Calu3 (cell line): ENCODE measurements at places on chromosomes 7 and 10.
A peak's percentile ranks its signal among the peaks of the same experiment; 100 is the strongest.

DNA sequence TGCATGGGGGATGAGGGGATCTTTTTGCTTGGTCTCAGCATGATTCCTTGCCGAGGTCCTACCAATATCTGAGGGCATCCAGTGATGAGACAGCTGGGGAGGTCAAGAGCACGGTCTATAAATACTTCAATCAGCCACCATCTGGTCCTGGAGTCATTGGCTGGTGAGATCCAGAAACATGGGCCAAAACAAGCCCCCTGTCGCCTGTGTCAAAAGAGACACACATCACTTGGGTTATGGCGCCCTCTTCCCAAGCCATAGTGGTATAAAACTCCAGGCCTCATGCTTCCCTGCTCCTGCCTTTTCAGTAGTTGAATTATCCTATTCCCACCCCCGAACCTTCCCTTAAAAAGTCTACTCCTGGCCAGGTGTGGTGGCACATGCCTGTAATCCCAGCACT lies 60.9 kb downstream of the SLC35B4 start:
- DNase-seq, result no peak

GRCh38 chr10:91694170-91694794 lies 61.4 kb upstream of the PPP1R3C start:
- DNase-seq, result peak; percentile 25

DNA sequence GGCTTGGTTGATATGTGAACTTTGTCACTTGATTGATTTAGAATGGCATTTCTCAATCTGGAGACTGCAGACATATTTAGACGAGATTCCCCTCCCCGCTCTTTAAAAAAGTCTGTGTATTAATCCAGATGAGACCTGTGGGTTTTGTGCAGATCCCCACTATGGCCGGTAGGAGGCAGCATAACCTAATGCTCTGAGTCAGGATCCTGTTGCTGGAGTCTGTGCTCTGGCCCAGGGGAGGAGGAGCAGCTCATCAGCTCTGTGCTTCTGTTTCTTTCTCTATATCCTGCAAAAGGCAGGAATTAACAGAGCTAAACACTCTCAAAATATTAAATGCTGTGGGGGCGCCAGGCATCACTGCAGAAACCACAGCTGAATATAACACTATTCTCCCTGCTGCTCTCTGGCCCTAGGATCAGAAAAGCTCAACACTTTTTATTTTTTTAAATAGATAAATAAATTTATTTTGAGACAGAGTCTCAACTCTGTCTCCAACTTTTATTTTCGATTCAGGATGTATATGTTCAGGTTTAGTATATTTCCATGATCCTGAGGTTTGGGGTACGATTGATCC lies 23.9 kb upstream of the SEPHS1 start:
- DNase-seq, result peak; percentile 76

GRCh38 chr7:127514499-127514898 lies 70.9 kb downstream of the GCC1 start:
- peak; percentile 13 for DNase-seq

DNA sequence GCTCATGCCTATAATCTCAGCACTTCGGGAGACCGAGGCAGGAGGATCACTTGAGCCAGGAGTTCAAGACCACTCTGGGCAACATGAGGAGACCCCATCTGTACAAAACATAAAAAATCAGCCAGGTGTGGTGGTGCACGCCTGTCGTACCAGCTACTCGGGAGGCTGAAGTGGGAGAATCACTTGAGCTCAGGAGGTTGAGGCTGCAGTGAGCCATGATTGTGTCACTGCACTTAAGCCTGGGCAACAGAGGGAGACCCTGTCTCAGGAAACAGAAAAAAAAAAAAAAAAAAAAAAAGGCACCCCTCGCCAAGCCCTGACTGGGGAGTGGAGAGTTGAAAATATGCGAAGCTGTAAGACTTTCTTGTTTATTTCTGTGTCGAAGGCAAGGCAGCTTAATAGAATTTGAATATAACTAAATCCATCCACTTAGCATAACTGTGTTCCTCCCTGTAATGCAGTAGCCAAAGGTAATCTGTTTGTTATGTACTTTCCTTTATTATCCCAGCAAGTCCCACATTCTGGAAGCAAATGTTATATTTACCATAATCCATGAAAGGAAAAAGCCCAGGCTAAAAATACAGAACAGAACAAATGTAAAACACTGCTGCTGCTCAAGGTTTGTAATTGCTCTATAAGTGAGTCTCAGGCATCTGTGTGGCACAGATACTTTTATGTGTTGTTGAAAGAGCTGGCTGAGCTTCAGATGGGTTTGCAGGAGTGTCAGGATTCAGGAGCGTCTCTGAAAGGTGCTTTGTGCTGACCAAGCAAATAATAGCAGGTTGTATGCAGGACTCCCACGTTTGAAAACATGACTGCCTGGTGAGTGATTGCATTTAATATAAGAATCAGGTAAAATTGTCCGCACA lies 127.2 kb downstream of the CELF2 start:
- DNase-seq, result no peak

DNA sequence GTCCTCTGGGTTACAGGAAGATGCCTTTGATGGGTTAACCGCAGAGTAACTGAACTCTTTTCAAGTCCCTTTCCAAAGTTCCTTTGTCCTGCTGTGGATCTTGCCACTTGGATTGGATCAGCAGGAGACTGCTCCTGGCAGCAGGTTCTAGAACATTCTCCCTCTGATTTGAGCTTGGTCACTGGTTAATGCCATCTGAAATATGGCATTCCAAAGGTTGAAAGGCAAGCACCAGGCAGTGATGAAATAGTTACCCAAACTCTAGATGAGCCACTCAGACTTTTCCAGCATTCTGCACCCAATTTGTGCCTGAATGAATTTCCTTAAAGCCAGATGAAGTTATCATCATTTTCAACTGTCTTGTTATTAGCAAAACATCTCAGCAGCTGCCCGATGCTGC lies 343.9 kb downstream of the RNLS start:
- DNase-seq, result no peak

- no peak for DNase-seq
Measured at GRCh38 chr10:108616559-108617285, 1306.6 kb downstream of the XPNPEP1 start.

DNA sequence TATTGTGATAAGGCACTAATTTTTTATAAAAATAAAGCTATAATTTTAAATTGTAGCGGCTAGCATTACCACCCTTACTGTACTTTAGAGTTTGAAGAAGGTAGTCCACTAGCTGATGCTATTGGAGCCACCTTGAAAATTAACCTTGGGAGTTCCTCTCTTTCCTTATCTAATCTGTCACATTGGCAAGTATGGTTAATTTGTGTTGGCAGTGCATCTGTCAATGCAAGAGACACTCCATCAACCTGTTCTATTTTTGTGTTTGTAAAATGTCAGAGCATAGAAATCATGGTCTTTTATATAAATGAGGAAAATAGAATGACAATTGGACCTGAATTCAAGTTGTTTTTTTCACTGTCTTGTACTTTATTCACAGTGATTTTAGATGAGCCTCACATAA lies 20.5 kb downstream of the GLCCI1 start:
- no peak for DNase-seq

DNA sequence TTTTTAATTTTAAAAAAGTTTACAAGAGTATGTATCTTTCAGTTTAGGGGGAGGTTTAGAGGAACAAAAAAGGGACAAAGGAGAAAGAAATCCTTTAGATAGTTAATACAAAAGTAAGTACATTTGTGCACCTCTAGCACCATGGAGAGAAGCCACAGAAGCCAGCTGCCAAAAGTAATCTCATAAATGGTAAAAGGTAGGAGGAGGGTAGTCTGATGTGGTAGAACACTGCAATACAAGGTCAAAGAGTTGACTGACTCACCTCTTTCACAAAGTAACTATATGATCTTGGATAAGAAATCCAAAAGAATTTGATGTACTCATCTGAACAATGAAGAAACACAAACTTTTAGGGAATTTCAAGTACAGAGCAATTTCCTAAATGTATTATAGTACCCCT lies 68.1 kb downstream of the CNOT4 start:
- no peak for DNase-seq

- no peak for DNase-seq
Measured at GRCh38 chr10:91054325-91054724, 133.4 kb upstream of the ANKRD1 start.
